ENCODE measurements at places on chromosomes 3 and 15.

- DNase-seq = no peak
Measured at GRCh38 chr3:101853982-101854381, 4.7 kb downstream of the NFKBIZ start.

DNA sequence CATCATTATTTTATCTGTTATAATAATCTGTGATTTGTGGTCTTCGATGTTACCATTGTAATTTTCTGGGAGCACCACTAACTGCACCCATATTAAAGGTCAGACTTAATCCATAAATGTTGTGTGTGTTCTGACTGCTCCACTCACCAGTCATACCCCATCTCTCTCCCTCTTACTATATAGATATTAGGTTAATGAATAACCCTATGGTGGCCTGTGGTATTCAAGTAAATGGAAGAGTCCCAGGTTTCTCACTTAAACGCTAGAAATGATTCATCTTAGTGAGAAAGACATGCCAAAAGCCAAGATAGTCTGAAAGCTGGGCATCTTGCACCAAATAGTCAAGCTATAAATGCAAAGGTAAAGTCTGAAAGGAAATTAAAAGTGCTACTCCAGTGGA is 1358.5 kb downstream of the ROBO2 start:
- DNase-seq = no peak

GRCh38 chr15:60661080-60661645 is 182.2 kb upstream of the ICE2 start:
- DNase-seq = no peak

GRCh38 chr3:62193586-62194345 is 179.6 kb downstream of the FEZF2 start:
- DNase-seq = no peak

DNA sequence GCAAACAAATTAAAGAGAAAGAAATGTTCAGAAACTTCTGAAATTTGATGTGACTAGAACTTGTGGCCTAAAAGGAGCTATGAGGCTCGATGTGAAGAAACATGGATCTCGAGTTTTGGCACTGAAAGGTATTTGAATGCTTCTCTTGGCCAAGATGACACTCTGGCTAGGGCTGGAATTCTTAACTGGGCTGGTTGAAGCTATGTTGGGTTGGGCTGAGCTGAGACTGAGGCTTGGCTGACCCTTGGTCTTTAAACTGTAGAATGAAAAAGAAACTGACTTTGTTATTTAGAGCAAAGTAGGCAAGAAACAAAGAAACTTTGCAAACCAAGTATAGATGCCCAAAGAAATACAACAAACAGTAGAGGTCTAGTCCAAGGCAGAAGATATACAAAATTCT is 28.1 kb upstream of the CLDN16 start:
- no peak for DNase-seq

DNA sequence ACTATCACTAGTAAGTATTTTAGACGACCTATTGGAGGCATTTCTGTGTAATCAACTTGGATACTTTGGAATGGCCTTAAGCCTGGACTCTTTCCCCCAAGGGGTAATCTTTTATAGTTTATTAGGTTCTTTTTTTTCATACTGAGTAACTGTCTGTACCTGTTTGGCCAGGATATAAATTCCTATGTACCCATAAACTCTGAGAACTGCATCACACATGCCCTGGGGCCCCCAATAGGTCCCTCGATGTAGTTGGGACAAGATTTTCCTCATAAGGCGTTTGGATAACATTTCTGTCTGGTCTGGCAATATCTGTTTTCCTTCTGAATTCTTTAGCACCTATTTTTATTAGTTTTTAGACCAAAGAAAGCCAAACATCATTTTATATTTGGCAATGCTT is 86.4 kb upstream of the WNT7A start:
- no peak for DNase-seq

GRCh38 chr15:74179101-74179841 is 5.8 kb downstream of the ISLR start:
- peak; percentile 57 for DNase-seq

GRCh38 chr15:74290645-74291044 is 54.5 kb downstream of the CCDC33 start:
- DNase-seq = no peak

DNA sequence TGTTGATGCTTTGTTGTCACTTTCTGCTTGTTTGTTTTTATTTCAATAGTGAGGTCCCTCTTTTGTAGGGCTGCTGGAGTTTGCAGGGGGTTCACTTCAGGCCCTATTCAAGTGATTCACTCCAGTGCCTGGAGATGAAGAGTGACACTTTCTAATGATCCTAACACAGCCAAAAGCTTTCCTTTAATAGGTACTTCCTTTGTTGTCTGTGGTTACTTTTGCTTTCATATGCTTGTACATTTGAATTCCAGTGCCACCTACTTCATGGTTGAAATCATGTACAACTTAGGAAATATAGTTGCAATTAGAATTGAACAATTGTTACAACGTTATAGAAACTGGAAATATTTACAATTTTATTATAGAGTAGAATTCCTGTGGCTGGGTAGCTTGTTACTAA is 466.8 kb upstream of the EPHA3 start:
- no peak for DNase-seq

DNA sequence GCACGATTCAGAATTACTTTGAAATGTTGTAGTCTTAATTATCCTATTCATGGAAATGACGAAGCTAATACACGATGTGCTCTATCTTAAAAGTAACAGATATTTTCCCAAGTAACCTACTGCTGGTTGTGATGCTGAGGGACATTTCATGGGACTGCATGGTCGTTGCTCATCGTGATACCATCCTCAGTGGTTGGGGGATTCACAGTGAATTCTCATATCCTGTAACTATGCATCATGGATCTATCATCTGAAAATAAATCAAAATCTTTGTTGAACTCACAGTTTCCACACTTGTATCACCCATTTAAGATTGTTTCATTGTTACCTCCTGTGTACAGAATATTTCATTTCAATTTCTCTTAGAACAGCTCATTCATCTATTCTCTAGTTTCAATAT is 84.7 kb downstream of the OPA1 start:
- no peak for DNase-seq

DNA sequence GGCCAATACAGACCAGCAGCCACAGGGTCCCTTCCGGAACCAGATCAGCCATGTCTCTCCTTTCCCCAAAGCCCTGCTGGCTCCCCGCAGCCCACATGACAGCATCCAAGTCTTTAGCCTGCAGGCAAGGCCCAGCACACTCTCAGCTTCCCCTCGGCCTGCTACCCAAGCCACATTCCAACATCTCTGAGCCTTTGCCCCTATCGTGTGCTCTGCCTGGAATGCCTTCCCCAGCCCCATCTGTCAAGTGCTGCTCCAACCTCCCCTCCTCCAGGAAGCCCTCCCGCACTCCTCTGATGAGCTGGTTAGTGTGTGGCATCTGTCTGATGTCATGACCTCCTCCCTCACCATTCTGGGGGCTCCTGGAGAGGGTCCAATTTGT is 8.5 kb downstream of the PLXND1 start:
- DNase-seq = no peak

- no peak for DNase-seq
Measured at GRCh38 chr3:133592843-133593242, 19.4 kb downstream of the CDV3 start.

GRCh38 chr3:155046935-155047334 is 33.2 kb upstream of the MME start:
- no peak for DNase-seq

DNA sequence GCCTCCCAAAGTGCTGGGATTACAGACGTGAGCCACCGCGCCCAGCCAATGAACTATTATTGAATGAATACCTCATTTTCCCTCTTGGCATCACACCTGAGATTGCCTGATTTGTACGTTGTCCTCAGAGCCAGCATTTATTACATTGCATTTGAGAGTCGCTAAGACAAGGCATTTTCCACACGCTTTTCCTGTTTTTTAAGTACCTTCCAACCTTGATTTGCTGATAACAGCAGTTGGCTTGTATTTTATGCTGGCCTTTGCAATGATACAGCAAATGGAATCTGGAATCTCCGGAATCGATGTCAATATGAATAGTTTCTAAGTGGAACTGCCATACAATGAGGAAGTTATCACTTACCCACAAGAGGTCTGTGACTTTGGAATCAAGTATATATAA is 15.7 kb upstream of the CNBP start:
- peak; percentile 44 for DNase-seq

- DNase-seq = no peak
Measured at GRCh38 chr3:165742351-165742750, 94.9 kb downstream of the BCHE start.

GRCh38 chr15:67101911-67102598 is 36.7 kb downstream of the SMAD3 start:
- peak; percentile 75 for DNase-seq

GRCh38 chr15:82122746-82123400 is 77.1 kb upstream of the MEX3B start:
- no peak for DNase-seq

- peak; percentile 80 for DNase-seq
Measured at GRCh38 chr3:42051384-42052131, 39.6 kb upstream of the TRAK1 start.

- DNase-seq = peak; percentile 27
Measured at GRCh38 chr3:109122690-109123089, 4.8 kb upstream of the MORC1 start.

DNA sequence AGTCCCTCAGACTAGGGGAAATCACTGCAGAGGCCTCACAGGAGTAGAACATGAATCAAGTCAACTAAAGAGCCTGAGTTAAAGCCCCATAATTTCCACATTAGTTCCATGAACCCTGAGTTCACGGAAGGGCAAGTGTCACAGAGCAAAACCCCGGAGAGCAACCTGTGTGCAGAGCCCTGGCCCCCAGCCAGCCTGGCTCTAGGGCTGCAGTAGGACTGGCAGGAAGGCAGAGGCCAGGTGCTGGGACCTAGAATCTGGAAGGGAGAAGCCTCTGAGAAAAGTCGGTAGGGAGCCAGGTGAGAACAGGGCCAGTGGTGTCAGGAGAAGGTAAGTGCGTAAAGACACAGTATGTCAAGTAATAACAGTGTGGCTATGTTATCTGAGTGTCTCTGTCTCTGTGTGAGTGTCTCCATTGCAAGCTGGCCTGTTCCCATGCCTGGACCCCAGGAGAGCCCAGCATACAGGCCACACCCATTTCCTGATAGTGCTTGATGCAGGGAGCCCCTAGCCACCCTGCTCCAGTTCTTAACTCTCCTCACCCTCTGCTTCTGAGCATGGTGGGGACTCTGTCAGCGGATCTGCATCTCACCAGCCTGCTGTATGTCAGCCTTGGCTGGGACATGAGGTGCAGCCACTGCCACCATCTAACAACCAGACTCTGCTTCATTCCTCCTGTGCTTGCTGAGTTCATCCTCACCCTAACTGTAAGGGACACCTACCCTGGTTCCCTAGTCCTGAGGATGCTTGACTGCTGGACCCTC is 11.3 kb upstream of the MANF start:
- DNase-seq = no peak

DNA sequence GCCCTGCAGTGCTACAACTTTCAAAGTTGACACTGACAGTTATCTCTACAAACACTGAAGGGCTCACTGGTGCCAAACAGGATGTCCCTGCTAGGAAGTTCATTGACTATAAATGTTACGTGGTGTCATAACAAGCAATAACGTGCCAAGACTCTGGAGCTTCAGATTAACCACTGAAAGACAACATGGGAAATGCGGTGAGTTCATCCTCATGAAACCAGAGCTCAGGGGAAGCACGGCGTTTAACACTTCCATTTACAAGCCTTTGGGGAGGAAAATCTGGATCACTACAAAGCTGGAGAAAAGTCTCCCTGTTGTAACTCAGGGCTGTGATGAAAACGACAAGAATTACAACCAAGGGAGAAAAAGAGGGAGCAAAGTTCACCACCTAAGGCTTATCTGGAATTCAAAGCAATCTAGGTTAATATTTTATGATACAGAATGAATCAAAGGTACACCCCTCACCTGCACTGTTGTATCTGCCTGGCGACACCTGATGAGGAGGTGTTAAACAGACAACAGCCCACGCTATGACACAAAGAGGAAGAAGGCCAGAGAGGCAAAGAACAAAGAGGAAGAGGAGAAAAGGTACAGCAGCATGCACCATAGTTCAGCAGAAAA is 27.0 kb downstream of the SHQ1 start:
- peak; percentile 40 for DNase-seq

GRCh38 chr3:137199678-137200077 is 241.9 kb downstream of the IL20RB start:
- DNase-seq = no peak

- DNase-seq = no peak
Measured at GRCh38 chr3:158753854-158754253, 21.6 kb upstream of the RARRES1 start.

- DNase-seq = peak; percentile 21
Measured at GRCh38 chr3:143298886-143299535, 179.4 kb downstream of the CHST2 start.

DNA sequence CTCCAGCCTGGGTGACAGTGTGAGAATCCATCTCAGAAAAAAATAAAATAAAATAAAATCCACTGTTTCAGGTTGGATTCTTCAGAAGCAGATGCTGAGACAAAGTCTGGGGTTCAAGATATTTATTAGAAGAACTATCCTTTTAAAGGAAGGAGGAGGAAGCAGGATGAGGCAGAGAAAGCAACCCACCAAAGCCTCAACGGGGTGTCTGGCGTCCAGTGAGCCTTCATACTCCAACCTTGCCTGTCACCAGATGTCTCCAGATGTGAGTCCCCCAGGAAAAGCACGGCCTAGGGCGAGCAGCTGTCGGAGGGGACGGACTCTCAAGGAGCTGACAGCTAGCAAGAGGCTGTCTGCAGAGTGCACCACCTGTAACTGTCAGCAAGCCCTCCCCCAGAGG is 37.3 kb downstream of the MB21D2 start:
- DNase-seq = no peak

DNA sequence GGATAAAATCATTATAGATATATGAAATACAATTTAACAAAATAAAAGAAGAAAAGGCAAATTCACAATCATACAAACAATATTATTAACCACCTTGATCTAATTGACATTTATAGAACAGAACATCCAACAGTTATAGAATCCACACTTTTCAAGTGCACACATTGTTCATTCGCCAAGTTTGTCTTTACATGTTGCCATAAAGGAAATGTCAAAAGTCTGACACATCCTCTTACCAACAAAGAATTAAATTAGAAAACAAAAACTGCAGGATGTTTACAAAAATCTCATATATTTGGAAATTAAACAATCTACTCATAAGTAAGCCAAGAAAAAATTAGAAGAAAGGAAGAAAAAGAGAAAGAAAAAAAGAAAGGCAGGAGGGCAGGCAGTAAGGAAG is 909.2 kb upstream of the EPHA6 start:
- DNase-seq = no peak

DNA sequence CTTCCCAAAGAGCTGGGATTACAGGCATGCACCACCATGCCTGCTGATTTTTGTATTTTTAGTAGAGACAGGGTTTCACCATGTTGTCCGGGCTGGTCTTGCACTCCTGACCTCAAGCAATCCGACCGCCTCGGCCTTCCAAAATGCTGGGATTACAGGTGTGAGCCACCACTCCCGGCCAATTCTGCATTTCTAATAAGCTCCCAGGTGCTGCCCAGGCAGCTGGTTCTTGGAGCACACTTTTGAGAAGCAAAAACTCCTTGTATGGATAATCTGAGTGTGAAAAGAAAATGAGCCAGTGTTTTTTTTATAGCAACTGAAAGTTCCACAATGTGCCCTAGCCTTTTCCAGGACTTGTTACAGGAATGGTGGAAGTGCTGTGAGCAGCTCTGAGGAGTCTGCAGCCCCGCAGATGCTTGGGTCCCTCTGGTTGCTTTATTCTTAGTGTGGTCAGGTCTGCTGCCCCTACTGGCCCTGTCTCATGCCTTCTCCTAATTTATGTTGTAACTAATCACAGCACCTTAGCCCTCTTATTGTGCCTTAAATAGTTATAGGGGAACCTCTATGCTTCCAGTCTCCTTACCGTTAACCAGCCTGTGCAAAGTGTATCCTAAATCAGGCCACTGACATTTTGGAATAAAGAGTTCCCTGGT is 13.5 kb upstream of the KCNAB1 start:
- no peak for DNase-seq
